ENCODE measurements at places on chromosomes 12 and 14. TPM values are rescaled to one million over a fixed set of nuclear protein-coding genes. Genes with fewer than 3 reads are reported as not detected.

The MYBPC1 gene
- 0.45 TPM for total RNA-seq

The OVCH1 gene
- total RNA-seq: 0.18 TPM

The SMOC1 gene
- 2.8 TPM for total RNA-seq

The SYT1 gene
- 11.4 TPM for total RNA-seq

The GPR65 gene
- total RNA-seq: not detected

The PRIMA1 gene
- 1.8 TPM for total RNA-seq

Measured in stomach (tissue), 19 donors.